SW 1271 (cell line): ENCODE measurements at places on chromosomes 2 and 18.

DNA sequence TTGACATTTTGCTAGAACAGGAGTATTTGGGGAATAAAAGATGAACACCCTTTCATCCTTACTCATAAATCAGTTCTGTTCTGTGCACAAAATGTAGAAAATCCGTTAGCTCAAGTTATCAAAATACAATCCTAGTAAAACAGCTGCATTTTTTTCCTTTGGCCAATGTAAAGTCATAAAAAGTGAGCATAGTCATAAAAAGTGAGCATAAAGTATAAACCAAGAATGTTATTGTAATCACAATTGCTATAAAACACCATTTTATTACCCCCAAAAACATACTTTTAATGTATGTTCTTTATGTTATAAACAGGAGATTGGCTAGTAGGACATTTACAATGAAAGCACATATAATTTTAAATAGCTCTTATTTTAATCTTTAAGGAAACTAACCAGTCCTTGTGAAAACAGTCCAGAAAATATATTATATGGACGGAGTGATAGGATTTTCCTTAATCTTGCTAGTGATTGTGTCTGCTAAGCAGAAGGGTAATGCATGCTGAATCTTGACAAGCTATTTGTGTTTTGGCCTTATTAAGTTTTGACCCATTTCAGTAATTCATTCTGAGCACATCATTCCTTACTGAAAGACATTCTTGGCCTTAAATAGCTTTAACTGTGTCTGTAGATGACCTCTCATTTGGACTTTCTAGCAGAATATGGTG is 891.8 kb downstream of the DSC3 start:
- no peak for DNase-seq

GRCh38 chr2:189304360-189304759 is 124.8 kb upstream of the COL5A2 start:
- DNase-seq = no peak

DNA sequence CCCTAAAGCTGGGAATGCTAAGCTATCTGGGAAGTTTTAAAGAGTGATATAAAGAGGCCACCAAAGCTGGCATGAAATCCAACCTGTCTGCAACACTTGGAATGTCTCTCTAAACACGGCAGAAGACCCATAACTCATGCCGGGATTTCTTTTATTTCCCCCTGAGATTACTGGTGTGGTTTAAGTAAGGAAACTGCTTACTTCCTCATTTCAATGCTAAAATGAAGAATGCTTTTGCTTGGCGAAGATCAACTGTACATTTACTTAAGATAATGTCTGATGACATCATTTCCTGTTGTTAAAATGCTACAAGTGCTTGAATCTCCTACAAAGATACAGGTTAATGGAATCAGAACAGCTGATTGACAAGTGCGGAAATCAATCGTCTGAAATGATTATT is 353.8 kb upstream of the SALL3 start:
- DNase-seq = no peak

- no peak for DNase-seq
Measured at GRCh38 chr2:227932403-227932802, 61.0 kb downstream of the DAW1 start.

- DNase-seq = no peak
Measured at GRCh38 chr2:101855776-101856175, 136.0 kb upstream of the IL1R2 start.

DNA sequence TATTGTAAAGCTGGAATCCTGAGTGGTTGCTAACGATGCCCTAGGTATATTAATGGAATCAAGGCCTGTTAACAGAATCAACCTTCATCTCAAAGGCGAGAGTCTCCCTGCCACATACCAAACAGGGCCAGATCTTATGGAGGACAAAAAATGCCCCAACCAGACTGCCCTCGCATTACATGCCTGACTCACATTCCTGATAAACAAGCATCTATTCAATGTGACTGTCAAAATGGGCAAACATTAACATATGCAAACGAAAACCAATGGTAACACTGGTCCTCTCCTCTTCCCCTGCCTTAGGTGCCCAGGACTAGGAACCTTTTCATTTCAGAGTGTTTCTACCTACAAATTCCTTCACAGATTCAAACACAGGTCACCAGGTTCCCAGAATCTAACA is 83.4 kb downstream of the COL6A3 start:
- DNase-seq = no peak

GRCh38 chr2:84285056-84285747 is 173.9 kb downstream of the SUCLG1 start:
- no peak for DNase-seq

DNA sequence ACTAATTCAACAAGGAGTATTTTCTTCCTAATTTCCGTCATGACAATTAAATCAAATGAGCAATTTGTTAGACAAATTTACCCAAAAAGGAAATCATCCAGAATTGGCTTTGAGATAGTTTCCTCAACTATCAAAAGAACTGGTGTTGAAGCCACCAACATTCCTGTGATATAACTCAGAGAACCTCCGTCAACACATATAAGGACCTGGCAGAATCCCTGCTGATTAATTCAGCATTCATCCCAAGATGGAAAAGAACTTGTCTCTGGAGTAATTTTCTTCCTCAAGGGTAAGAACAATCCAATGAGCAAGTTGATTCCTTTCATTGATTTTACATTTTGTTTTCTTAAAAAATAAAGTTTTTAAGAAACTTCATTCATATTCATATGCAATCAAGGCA is 62.0 kb downstream of the MBD2 start:
- no peak for DNase-seq

DNA sequence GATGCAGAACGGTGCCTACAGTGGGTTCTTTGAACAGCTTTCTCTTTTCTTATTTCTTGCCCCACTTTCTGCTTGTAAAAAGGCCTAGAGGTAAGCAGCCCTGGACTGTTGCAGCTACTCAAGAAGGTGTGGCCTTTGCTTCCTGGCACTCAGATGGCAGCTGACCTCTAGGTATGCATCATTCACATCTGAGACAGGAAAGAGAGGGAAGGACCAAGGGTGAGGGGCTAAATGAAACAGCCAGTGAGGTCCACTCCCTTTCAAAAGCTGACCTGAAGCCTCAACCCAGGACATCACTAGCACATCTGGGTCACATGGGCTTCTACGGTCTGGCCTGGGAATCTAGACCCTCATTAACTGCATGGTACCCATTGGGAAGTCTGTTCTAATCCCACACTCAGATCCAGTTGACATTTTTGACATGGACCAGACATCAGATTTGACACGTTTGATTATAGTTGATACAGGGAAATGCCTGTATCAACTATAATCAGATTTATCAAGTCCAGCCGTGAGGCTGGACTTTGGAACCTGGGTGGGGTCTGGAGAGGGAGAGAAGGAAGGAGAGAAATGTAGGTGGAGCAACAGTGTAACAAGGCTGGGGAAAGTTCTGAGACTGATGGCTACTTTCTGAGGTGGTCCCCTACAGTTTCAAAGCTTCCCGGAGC is 60.2 kb downstream of the E2F6 start:
- no peak for DNase-seq

DNA sequence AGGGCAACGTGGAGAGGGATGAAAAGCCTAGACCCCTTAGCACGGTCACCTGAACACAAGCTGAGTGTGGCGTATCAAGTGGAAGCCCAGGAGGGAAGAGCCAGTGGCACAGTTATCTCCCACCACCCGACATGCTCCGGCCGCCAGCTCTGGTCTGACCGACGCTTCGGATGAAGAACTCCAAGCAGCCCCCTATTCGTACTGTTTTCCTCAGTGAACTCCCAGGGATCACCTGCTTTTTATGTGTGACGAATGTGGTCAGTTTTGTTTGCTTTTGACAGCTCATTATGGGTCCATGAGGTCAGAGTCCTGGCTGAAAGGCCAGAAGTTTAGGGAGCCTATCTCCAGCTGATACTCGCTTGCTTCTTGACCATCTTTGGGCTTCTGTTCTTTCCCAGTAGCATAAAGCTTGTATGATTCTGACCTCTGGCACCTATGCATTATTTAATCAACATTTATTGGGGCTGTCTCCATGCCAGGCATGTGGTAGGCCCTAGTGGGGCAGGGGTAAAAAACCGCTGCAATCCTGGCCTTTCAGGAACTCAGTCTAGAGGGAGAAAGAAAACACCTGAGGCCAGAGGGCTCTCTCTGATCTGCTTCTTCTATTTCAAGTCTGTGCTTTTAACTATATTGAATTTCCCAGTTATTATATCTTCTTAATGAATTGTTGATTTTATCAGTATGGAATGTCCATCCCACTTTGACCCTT is 33.0 kb upstream of the MRPL33 start:
- no peak for DNase-seq

DNA sequence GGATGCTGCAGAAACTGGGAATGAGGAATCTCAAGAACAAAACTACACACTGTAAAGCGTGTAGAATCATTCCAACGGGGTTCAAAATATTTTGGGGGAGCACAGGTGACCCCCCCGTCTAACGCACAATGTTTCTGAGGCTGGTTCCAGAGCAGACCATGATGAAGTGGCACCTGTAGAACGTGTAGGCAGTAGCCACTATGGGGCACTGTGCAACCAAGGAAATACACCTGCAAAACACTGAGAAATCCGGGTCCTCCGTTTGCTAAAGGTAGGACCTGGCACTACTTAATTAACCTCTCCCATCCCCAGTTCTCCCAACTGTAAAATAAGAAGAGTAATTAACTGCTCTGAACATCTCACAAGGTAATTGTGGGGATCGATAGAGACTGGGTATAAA is 22.6 kb downstream of the ST6GAL2 start:
- no peak for DNase-seq

DNA sequence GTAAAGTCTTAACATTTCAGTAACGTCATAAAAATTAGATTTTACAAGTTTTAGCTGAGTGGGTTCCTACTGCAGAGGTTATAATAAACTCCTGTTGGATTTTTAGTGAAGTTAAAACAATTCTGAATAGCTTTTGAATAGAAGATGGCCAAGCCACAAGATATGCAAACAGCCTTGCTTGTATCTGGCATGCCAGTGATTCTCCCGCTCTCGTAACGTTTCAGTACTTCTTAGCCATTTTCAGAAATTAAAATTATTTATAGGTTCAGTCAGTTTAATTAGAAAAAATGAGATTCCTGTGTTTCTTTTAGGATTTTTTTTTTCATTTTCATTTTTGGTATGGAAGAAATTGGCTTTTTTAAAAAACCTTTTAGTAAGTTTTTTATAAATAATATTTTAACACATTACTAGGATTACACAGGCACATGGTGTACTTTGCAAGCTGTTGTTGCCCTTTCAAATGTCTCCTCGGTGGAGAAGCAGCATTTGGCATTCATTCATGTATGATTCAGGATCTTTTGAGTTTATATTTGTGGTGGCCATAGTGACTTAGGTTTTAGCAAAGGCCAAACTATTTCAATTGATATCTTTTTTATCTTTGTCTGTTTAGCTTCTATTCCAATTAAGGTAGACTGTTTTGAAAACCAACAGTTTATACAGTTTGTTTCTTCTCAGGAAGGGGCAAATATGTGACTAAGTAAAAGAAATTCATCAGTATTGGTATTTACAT is 30.6 kb upstream of the RND3 start:
- no peak for DNase-seq

DNA sequence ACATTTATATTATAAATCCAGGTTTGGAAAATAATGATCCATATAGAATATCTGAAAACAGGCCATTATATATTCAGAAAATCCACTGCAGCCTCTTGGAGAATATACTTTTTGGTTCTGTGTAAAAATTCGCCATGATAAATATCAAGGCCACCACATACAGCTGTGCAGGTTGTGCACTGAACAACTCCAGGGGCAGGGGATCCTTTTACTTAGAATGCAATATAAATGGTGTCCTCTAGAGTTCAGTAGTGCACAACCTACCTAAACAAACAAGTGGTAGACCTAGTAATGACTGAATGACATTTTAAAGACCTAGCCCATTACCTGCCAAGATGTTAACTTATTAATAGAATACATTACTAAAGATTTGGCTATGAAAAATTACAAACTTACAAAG is 22.4 kb downstream of the MOGAT1 start:
- no peak for DNase-seq

DNA sequence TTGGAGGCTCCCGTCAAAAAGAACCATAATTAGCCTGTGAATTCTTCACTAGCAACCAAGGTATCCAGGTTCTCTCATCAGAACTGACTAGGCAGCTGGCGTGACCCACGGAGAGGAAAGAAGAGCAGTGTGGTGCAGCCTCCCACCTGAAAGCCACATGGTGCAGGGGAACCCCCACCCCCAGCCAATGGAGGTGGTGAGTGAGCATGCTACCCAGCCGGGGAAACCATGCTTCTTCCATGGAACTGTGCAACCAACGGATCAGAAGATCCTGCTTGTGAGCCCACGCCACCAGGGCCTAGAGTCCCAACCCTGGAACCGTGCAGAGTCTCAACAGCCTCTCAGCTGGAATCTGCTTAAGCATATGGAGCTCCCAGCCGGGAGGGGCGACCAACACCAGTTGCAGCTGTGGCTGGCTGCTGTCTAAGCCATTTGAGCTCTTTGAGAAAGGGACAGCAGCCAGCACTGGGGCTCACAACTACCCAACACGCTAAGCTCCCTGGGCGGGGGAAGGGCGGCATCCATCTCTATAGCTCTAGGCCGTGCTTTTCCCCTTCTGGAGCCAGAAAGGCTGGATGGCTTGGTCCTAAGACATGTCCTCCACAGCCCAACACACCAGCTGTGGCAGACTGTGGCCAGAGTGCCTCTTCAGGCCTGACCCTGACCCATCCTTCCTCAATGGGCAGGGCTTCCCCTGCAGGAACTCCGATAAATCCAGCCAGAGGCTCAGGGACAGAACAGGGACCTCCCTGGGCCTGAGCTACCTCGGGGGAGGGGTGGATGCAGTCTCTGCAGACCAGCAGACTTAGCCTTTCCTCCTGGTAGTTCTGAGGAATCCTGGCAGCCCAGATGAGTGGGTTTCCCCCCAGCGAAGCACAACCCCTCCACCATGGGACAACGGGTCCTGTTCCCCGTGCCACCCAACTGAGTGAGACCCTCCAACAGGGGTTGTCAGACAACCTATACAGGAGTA is 151.4 kb upstream of the NXPH2 start:
- DNase-seq = no peak

- no peak for DNase-seq
Measured at GRCh38 chr2:73730810-73731209, 6.3 kb downstream of the TPRKB start.

- DNase-seq = no peak
Measured at GRCh38 chr2:53200072-53200471, 567.5 kb upstream of the CHAC2 start.

GRCh38 chr2:107607054-107607453 is 219.6 kb upstream of the RGPD4 start:
- DNase-seq = no peak

GRCh38 chr18:22933966-22934423 is 867 bp downstream of the RBBP8 start:
- DNase-seq = no peak

DNA sequence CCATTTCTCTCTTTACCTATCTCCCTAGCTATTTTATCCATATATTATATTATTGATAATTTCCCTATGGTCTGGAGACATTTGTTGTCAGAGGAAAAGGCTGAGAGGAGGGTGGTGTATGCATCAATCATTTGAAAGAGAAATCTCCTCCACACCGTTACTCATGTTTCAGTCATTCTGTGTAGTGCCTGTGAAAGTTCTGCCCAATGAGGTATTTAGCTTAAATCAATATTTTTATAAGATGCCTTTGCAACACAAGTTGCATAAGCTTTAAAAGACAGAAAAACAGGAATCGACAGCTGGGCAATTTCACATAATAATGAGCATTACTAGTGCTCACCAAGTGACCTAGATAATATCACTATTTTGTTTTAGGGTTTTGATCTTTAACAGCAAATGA is 363.7 kb upstream of the FSIP2 start:
- DNase-seq = no peak
